GM23248 (cell line): ENCODE measurements at places on chromosomes 4 and X. TPM values are rescaled to one million over a fixed set of nuclear protein-coding genes. Genes with fewer than 3 reads are reported as not detected.

SLC9A7 gene
- total RNA-seq, result 48.3 and 52.9 TPM in 2 replicates

GK2 gene
- total RNA-seq, result not detected in 2 replicates

FGF13 gene
- 4.6 and 9.0 TPM in 2 replicates for total RNA-seq

FAM114A1 gene
- 300 and 318 TPM in 2 replicates for total RNA-seq

GRCh38 chr4:184280591-184281071, 63.0 kb upstream of the ENPP6 start:
- DNase-seq, result no peak

GRCh38 chrX:154805696-154806091, 409 bp upstream of the MPP1 start:
- DNase-seq, result peak; percentile 50

- no peak for DNase-seq
Observed at GRCh38 chr4:8916351-8916885, 44.8 kb upstream of the HMX1 start.
